Stimulated activated CD8-positive, alpha-beta memory T cell treated with anti-CD3 and anti-CD28 coated beads, Interleukin-7, amount 100 ng/mL, for 1 hour (primary cell): ENCODE measurements at places on chromosomes 1 and 21.

DNA sequence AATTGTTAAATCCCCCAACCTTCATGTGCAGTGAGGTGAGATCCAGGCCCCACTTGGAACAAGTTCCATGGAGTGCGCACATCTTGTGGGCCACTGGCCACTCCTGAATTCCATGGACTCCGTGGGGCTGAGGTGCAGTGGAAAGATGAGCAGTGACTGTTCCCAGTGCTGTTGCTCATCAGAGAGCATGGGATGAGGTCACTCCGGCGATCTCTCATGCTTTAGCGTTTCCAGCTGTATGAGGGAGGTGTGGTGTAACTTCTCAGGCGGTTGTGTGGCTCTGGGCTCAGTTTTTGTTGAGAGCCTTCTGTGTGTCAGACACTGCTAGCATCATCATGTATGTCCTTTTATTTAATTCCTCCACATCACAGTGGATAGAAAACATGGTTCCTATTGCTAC, 96.2 kb downstream of the GALNT2 start:
- no peak for DNase-seq

GRCh38 chr1:88433556-88433955, 250.5 kb upstream of the PKN2 start:
- no peak for DNase-seq

GRCh38 chr21:42073145-42074099, 2.3 kb downstream of the UMODL1 start:
- DNase-seq: no peak

GRCh38 chr1:114249691-114250090, 96.0 kb upstream of the SYT6 start:
- DNase-seq: no peak

DNA sequence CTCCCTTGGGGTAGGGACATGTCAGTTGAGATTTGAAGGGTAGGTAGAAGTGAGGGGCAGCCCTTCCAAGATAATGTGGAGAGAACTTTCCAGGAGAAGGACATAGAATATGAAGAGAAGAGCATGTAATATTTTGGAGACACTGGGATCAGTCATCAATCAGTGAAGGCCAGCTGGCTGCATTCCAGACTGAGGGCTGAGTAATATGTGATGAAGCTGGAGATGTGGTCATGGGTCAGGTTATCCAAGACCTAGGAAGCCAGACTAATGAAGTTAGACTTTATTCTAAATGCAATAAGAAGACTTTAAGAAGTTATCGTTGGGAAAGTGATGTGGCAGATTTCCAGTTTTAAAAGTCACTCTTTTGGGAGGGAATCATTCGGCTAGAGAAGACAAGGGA, 262.0 kb downstream of the HMCN1 start:
- no peak for DNase-seq

DNA sequence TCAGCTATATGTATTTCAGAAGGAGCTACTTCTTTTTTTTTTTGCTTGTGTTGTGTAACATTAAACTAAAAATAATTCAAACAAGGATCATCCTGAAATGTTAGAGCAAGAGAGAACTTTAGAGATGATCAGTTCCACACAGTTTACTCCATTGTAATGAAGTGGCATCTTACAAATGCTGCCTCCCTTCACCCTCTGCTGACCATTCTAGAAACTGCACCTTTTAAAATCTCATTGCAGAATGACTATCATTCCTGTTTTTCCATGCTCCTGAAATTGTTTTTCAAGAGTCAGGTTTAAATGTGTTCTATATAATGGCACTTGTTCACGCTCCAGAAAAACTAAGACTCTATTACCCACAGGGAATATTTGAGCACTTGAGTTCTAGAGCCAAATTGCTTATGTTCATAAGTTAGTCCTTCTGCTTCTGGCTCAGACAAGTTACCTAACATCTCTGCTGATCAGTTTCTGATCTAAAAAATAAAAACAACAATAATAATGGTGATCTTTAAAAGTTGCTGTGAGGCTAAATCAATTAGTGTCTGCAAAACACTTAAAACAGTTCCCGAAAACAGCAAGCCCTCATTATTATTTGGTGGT, 21.5 kb upstream of the SLC44A5 start:
- no peak for DNase-seq

DNA sequence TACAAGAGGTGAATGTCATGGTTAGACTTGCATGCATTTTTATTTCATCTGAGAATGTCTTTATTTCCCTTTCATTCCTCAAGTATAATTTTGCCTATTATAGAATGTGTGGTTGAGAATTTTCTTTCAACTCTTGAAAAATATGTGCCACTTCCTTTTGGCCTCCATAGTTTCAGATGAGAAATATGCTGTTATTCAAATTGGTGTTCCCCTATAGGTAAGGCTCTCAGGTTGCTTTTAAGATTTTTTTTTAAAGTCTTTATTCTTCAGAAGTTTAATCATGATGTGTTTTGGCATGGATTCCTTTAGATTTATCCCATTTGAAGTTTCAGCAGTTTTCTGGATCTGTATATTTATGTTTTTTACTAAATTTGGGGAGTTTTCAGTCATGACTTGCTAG, 2.1 kb downstream of the MROH7 start:
- DNase-seq: no peak

DNA sequence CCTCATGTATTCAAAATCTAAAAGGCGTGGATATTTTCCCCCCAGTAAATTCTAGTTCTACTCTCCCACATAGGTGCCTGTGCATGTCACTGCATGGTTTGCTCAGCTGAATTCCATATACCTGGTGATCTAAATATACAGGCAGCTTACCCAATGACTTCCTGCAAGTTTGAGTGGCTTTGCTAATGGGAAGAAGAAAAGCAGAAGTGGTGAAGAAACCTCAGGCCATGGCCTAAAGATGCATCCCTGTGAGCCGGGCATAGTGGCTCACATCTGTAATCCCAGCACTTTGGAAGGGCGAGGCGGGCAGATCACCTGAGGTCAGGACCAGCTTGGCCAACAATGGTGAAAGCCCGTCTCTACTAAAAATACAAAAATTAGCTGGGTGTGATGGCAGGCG, 11.5 kb downstream of the SLC44A3 start:
- no peak for DNase-seq

DNA sequence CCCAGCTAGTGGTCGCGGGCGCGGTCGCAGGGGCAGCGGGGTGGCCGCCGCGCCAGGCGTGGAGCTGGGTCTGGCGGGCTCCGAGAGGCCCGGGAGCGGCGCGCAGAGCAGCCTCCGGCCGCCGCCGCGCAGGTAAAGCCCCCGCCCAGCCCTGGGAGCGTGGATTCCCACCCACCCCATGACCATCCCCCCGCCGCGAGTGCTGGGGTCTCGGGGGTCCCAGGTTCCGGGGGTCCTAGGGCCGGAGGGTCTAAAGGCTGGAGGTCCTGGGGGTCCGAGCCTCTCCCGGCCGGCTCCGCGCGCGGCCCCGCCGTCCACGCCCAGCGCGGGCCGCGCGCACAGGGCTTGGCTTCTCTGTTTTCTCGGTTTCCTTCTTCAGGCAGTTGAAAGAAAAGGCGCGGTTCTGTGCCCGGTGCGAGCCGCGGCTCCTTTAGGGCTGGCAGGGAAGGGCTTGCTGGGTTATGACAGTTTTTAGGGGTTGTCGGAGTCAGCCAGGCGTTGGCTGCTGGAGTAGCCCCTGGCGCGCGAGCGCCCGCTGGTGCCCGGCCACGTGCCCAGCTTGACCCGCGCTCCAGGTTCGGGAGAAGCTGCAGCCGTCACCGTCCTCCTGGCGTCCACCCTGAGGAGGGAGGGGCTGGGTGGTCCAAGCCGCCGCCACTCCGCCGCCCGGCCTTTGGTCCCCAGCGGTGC, 359 bp downstream of the LRRC3 start:
- no peak for DNase-seq

GRCh38 chr1:33348676-33349080, 27.8 kb upstream of the A3GALT2 start:
- DNase-seq: no peak

- DNase-seq: no peak
Observed at GRCh38 chr1:1334835-1335234, 3.8 kb downstream of the TAS1R3 start.

DNA sequence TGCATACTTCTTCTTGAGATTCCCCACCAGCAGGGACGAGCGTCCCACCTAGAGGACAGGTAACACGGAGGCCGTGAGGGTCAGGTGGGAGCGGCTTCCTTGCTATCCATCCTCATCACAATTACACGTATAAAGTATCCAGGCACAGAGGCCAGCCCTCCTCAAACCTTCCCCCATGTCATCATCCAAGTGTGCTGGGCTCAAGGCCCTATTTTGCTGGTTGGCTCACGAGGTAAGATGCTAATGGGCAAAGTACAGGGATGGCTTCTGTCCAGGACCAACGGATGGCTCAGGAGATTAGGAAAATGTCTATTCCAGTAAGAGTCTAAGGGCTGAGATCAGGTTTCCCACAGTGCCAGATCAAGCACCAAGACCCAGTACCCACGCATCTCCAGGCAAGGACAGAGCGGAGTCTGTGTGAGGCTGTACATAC, 11.5 kb upstream of the A3GALT2 start:
- no peak for DNase-seq

DNA sequence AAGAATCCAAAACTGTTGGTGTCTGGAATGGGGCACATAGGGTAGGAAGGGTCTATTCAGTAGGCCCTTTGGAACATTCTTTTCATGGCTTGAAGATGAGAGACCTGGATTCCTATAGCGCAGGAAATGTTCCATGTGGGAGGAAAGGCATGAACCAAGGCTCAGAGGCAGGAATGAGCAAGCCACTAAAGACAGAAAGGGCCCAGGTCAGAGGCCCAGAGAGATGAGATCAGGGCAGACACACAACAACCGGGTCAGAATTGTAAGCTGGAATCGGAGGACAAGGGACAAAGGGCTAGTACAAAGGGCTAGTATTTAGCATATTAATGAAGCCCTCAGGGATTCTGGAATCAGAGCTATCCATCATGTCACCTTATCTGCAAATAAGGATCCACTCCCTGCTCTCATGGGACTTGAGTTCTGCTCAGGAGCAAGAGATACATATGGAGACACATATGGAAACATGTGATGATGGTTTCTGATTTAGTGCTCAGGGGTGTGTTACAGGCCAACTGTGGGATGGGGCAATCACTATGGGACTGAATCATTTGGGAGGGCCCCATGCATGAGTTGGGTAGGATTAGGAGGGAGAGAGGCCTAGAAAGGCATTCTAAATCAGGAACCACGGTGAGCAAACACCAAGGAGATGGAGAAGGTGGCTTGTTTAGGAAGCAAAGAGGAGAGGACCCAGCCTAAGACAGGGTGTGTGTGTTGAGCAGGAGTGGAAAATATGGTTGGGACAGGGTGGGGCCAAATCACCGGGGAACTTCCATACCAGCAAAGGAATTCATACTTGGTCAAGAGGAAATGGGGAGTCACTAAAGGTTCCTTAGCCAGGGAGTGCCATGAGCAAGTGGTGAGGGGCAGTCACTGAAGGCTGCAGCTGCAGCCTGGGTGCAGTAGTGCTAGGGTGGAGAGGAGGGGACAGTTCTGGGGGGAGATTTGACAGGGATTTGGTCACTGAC, 8.6 kb downstream of the NECTIN4 start:
- no peak for DNase-seq

DNA sequence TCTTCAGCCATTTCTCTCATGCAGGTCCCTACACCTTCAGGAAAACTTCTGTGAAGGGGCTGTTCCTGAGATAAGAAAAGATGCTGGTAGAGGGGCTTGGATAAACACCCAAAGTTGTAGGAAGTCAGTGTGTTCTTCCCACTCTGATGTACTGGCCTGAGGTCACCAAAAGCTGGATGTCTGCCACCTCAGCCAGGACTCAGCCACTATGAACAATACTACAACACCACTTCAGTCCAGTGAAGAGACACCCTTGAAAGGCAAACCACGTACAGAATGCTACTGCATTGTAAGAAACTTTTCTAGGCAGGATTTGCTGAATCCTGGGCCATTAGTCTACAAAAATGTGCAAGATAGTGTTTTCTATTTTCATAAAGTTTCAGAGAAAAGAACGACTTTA, 2.4 kb downstream of the PTPN14 start:
- DNase-seq: no peak

DNA sequence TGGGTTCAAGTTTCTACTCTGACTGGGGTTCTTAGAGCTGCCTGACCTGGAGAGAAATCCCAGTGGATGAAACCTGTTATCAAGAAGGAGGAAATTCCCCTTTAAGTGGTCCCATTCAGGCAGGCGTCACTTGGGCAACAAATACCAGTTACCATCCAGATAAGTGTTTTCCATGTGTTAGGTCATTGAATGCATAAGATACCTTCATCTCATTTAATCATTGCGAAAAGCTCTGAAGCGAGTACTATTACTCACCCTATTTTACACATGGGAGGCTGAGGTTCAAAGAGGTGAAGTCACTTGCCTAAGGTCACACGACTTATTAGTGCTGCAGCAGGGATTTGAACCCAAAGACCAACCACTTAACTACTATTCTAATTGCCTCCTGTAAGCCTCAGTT, 45.5 kb upstream of the RPL11 start:
- no peak for DNase-seq

DNA sequence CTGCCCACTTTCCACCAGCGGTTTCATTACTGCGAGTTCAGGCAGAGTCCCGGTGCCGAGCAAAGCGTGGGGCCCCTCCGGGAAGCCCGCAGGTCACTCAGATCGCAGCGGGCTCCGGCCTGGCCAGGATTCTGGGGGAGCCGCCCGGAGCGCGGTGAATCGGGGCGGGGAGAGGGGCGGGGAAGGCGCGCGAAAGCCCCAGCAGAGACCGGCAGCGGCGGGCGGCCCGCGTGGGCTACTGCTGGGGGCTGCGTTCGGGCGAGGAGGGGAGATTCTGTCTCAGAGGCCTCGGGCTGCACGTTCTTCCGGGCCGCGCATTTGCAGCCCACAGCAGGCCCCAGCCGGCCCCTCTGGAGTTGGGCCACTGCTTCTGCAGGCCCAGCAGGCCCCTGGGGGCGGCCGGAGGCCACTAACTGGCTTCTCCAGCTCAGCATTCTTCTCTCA, 64.7 kb downstream of the SCCPDH start:
- no peak for DNase-seq

GRCh38 chr1:63321066-63321784, 1.1 kb upstream of the FOXD3 start:
- no peak for DNase-seq

GRCh38 chr1:26278724-26279455, 996 bp upstream of the SH3BGRL3 start:
- no peak for DNase-seq

DNA sequence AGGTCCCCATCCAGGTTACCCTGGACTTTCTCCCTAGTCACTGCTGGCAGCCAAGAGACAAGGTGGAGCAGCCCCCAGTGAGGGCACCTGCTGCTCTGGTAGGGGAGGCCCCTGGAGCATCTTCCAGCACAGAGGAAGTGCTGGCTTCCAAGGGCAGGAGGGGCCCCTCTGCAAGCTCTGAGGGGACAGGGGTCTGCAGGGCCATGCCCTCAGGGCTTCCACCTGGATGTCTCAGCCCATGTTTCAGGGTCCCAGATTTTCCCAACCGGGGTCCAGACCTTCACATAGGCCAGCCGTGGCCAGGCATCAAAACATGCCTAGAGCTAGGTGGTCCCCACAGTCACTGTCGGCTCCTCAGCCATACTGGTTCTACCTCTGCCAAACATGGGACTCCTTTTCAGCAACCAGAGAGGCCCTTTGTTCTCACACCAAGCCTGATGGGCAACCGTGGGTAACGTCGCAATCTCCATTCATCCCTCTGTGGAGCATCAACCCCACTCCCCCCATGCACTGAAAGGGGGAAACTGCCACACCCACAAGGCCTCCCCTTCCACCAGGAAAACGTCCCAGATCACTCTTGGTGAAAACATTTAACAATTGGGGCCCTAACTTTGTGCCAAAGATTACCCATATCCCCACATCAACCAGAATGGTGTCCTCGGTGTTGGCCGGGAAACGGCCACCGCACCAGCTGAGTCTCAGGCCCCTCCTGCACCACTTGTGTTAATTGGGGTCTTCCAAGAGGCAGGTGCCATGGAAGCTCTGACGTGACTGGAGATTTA, 1.9 kb upstream of the COL6A2 start:
- DNase-seq: no peak
